Urinary bladder (tissue), 4 donors: ENCODE measurements at places on chromosomes 13 and 19. TPM values are rescaled to one million over a fixed set of nuclear protein-coding genes. Genes with fewer than 3 reads are reported as not detected.

DNA sequence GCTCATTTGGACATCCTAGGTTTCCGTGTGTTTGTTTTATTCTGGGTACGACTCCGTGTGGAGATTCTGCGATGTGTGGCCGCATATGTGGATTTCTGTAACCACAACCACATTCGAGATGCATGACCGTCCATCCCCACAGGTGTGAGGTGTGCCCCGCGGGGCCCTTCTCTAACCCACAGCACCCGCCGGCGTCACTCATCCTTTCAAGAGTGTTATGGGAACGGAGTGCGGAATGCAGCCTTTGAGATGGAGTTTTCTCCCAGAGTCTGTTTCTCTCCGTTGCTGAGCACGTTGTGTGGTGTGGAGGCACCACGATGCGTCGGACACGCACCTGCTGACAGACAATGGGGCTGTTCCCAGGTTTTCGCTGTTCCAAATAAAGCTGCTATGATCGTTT, 40.0 kb downstream of the C13orf46 start:
- DNase-seq: no peak

The IL4I1 gene
- 0.58 TPM for total RNA-seq

DNA sequence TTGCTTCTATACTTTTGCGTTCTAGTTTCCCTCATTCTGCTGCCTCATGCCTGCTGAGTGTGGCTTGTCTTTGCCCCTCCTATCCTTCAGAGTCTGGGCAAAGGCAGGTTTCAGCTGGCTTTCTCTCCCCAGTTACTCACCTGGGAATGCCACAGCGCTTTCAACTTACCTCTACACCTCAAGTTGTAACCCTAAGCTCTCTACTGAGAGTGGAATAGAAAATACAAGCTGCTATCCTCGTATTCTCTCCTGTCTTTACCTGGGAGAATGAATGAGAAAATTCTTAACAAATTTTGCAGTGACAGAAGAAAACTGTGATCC, 316.3 kb upstream of the KLF12 start:
- no peak for DNase-seq

DNA sequence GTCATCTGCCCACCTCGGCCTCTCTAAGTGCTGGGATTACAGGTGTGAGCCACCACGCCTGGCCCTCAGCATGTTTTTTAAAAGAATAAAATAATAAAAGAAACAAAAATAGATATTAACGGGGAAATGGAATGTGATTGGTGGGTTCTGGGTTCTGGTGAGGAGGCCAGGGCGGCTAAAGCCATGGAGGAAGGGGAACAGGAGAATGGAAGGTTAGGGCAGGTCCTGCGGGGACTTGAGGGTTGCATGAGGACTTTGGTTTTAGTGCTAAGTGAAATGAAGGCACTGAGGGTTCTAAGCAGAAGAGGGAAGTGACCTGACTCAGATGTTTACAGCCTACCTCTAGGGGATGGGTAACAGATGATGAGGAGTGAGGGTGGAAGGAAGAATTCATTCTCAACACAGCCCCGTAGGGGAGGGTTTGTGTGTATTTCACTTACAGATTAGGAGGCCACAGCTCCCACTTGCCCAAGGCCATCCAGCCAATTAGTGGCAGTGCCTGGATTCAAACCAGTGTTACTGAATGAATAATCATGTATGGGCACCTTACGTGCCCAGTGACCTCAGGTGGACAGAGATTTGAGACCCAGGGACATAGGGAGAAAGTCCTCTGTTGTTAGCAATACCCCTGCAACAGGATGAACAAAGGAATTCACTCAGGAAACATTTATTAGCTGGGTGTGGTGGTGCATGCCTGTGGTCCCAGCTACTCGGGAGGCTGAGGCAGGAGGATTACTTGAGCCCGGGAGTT, 6.7 kb upstream of the MRPL4 start:
- no peak for DNase-seq

DNA sequence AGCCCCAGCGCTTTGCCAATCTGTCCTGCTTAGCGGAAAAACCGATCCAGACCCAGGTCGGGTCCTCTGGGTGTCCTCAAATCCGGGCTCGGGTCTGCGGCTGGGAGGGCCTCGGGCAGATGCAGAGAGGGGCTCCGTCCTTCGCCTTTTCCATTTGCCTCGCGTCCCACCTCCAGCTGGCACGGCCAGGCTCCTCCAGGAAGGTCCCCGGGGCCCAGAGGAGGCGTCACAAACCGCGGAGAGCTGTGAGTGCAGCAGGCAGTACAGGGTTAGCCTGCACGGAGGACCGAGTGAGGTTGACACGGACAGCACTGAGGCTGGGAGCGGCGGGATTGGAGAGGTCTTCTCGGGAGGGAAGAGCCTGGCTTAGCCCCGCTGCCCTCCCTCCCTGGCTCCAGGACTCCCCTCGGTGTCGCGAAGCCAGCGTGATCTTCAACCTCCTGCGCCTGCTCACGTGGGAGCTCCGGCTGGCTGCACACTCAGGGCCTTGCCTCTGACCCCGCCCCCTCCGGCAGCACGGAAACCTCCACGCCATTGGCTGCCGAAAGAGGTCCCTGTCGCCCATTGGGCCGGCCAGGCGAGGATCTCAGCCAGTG, 2.8 kb upstream of the IFNL2 start:
- DNase-seq: no peak

DNA sequence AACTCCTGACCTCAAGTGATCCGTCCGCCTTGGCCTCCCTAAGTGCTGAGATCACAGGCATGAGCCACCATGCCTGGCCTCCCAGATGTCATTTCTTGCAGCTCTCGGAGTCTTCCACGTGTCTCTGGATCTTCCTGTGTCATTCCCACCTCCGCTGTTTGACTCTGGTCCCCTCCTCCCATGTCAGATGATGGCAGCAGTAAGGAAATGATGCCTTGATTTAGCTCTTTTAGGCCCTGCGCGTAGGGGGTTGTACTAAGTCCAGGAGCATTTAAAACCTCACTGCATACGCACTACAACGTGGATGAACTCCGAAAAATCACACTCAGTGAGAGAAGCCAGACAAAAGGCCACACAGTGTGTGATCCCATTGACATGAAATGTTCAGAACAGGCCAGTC, 113.1 kb downstream of the GNG7 start:
- no peak for DNase-seq

DNA sequence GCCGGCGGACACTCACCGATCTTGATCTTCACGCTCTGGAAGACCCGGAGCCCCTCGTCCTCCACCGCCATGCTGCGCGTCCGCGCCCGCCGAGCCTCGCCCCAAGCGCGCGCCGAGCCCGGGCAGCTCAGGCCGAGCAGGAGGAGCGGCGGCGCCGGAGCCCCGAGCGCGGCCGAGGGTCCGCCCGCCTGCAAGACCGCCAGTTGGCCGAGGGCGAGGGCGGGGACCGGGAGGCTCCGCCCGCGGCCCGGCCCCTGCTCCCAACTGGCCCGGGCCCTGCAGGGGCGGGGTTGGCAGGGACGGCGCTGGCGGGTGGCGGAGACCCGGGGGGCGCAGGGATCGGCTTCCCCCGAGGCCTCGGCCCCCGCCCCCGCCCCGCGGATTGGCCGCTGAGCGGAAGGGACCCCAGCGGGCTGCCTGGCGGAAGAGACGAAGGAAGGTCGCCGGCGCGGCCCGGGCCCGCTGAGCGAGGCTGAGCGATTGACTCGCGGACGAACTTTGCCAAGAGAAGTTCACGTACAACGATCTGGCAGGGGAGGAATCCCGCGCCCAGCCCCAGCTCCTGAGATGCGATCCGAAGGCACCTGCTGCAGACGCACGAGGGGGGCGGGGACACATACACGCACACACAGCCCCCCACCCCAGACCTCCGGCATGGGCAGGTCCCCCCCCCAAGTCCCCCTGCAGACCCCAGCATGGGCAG, at the start of gene RASA3:
Gene RASA3 (minus strand): TSS at position 205 of the 703 bp plus-strand sequence. CDS start 134 bp downstream, at position 71.
- no peak for DNase-seq

- no peak for DNase-seq
Measured at GRCh38 chr19:2811221-2811722, 8.4 kb upstream of the ZNF554 start.

GRCh38 chr13:39968646-39969475, 313.4 kb downstream of the COG6 start:
- DNase-seq: no peak

- no peak for DNase-seq
Measured at GRCh38 chr13:75372517-75372916, 109.5 kb downstream of the TBC1D4 start.

- no peak for DNase-seq
Measured at GRCh38 chr13:100808330-100809128, 133.9 kb upstream of the TMTC4 start.

DNA sequence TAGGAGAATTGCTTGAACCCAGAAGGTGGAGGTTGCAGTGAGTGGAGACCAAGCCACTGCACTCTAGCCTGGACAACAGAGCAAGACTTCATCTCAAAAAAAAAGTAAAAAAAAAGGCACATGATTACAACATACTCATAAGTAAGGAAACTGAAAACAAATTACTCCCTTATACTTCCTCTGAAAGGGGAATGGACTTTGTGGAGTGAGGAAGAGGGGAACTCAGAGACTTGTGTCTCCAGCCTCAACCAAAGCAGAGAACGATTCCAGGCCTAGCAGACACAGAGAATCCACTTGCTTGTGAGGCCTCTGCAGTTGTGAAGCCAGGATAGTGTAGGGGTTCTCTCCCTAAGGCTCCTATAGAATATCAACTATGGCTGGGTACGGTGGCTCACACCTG, 4.3 kb upstream of the LATS2 start:
- no peak for DNase-seq

DNA sequence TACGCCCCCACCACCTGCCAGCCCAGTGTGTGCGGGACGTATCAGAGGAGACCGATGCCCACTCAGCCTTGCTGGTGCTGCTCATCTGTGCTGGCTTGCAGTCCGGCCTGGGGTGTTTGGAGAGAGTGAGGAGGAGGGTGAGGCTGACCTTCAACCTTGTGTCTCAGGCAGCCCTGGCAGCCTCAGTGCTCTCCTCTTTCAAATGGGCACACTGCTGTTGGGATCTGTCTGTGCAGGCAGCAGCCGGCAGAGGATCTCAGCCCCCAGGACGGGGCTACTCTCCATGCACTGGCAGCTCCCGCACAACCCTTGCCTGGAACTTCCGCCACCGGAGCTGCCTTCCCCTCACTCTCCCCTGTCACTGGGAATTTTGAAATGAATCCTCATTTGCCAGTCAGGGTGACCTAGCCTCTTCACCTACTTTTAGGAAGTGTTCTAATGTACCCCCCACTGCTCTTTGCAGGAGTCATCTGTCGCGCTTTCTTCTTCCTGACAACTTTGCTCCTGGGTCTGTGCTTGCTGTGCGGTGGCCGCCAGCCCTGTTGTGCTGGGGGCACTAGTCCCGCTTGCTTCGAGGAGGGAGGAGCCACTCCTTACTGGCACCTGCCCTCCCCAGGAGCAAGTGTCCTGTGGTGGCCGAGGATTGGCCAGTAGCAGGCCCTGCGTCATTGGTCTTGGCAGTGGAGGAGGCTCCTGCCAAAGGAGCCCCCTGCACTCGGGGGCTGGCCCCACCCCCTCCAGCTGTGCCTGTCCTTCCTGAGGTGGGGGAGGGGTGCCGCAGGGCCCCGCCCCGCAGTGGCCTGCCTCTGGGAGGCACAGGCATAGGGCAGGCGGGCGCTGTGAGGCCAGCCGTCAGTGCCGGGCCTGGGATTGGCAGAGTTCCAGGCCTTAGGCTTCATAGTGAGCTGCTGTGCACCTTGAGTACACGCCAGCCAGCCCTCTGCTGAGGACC, 53.4 kb downstream of the TSSK6 start:
- DNase-seq: peak; percentile 42

DNA sequence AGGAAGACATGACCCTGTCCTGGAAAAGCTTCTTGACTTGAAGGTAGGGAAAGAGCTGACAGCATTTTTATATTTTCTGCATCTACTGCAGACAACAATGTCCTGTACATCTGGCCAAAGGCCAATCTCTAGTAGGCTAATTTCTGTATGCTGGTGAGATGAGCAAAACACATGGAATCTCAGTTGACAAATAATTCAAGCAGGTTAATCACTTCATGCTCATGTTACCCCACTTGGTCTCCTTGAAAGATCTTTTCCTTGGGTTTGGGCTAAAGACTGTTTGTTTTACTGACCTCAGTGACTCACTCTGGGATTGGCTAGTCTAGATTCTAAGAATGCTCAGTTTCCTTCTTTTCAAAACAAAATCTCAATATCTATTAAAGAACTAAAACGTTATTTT, 298.8 kb downstream of the LMO7 start:
- no peak for DNase-seq

The FAM216B gene
- total RNA-seq: not detected

DNA sequence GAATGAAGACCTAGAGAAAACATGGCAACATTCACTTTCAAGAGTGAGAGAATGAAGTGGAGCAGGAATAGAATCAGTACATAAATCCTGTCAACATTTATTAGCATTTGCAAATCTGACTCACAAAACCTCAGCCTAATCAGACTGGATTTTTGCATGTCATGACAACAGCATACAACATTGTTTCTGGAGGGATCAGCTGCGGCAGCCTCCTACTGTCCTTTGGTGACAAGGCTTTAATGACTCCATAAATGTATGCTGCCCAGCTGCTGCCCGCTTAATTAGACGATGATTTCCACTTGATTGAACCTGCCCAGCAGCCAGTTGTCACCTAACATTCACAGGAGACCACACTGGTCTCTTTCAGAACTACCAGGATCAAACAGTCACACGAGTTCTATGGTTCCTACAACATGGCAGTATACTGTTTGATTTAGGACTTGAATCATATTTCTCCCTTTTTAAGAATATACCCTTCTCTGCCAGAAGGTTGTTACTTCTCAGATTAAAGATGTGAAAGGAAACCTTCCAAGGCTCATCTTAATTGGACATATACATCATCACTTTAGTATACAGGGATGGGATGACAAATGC, 9.3 kb downstream of the EBPL start:
- no peak for DNase-seq

The DPF1 gene
- total RNA-seq: 1.1 TPM

The RNF113B gene
- total RNA-seq: not detected

DNA sequence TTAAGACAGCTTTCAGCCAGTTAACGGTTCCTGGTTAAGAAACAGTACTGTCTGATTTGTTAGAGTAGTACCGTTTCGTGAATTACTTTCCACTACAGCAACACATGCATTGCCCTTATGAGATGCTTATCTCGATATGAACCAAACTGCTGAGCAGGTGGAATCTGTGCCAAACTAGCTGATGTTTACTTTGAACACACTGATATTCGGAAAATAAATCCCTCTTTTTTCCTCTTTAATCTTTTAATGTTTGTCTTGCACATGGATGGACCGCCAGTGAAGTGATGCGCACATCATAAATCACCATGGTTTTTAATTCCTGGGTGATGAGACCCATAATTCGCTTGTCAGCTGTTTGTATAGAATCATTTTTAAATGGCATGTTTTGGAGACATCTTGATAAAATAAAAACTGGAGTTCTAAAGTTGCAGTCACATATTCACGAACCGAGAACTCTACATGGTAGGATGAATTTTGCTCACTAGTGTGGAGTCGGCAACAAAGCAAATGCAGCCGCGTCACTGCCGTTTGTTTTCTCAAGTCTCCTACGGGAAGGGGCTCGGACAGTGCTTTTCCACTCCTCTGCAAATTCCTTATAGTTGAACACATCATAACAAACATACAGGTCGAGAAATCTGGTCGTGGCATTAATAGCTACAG, 1.1 kb downstream of the GJA3 start:
- DNase-seq: no peak

DNA sequence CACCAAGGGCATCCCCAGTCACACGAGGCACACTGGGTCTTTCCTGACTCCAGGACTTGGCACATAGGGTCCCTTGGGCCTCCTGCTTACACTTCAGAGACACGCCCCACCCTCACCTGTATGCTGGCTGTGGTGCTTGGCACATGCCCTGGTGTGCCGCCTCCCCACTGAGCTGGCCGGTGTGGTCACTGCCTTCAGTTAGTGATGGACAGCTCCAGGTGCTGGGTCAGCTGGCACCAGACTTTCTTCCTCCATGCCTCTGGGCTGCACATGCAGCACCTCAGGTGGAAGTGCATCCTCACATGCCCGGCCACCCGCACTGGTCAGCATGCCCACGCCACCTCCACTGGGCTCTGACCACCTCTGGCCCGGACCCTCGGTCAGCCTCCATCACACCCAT, 52.9 kb downstream of the KLF2 start:
- DNase-seq: no peak
